ENCODE measurements at places on chromosomes 16 and 17.

DNA sequence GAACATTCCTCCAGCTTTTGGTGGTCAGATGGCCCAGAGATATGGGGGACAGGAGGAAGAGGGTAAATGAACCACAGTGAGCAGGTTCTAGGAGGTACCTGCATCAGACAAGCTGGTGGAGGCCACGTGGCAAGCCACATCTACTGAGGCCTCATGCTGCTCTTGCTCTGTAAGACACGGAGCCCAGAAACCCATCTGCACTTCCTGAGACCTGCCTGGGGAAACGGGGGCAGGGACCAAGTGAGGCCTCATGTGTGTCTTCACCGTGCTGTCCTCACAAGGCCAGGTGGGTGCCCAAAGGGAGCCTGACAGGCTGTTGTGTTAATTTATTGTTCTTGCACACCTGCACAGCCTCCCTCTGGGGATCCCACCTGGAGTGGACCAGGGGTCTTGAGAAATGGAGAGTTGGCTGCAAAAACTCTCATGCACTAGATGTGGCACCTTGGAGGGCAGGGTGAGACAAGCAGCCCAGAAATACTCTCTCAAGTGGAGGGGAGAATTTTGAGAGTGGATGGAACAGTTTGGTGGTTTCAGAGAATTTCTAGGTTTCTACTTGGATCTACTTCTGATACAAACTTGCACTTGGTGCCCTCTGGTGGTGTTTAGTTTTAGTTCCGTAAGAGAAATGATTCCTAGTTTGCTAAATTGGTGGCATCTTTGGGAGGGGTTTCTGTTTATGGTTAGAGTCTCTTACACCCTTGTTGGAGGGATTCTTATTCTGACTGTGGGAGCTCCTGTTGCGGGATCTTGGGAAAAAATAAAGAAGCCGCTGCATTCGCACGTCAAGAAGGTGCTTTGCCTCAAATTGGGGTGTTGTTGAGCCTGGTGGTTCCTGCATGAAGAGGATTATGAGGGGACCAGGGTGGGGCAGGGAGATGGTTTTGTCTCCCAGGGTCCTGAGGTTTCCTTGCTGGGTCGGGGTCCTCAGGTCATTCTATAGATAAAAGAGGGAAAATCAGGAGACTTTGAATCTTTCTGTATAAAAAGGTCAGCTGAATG, 47.5 kb downstream of the SLC6A2 start:
- DNase-seq: peak; percentile 5

- peak; percentile 70 for DNase-seq
Measured at GRCh38 chr17:58329810-58330537, 1.4 kb upstream of the TSPOAP1 start.

- no peak for DNase-seq
Measured at GRCh38 chr16:2366660-2367309, 26.3 kb upstream of the ABCA3 start.

GRCh38 chr17:4574448-4575045, 9.8 kb upstream of the SMTNL2 start:
- DNase-seq: no peak

DNA sequence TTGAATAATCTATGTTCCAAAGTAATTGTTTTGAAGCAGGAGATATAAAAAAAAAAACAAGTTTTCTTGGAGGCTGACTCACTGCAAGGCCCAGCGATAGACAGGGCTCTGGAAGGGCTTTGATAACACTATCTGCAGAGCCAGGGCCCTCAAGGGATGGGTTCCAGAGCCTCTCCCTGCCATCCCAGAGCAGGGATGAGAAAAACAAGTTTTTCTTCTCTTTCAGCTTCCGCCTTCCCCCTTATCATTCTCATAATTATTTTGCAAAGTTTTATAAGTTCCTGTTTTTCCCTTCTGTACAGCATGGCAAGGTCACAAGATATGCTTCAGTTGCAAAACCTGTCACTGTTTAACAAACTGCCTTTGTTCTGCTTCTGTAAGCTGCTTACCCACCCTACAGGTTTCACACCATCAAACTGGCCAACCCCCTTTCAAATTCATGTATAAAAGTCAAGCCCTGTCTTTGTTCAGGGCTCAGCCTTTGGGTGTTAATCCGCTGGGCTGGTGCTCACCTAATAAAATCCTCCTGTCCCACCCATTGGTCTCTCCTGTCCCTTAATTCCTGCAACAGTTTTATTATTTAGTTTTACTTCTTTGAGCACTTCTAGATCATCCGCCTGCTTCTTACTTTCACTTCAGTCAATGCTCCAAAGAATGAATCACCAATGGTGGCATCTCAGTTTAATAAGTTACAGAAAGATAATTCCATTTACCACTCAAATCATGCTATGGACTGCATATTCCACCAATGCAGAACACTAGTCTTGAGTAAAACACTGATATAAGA, 5.6 kb upstream of the THUMPD1 start:
- no peak for DNase-seq

DNA sequence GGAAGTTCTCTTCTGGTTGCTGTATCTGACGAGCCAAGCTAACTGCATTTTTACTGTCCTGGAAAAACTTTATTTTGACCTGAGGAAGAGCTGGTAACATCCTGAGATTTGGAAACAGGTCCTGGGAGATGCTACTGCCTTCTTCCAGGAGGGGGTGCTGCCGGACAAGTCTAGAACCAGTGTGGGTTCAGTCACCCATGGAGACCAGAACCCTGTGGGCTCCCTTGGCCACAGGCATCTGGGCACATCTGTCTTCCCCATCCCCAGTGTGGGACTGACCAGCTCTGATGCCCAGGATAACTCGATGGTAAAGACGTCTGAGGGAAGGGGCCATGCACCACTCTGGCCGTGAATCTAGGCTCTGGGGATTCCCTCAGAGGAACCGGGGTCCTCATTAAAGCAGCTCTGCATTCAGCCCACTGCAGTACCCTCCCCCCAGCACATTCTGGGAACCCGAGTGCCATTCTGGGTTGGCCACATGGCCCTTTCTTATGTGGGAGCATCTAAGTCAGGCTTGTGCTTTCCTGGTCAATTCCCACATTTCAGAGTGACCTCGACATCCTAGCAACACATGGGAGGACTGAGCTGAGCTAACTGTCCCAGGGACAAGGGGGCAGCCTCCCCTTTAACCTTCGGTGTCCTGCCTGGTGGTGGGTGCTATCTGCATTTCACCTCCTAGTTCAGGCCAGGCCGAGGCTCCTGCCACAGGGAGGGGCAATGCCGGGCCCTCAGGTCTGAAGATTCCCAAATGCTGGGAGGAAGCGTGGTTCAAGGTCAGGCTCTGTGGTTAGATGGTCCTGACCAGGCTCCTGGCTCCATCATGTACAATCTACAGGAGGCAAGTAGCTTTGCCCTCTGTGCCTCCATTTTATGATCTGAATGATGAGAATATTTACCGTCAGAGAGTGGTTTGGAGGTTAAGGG, 6.4 kb downstream of the C16orf86 start:
- no peak for DNase-seq

DNA sequence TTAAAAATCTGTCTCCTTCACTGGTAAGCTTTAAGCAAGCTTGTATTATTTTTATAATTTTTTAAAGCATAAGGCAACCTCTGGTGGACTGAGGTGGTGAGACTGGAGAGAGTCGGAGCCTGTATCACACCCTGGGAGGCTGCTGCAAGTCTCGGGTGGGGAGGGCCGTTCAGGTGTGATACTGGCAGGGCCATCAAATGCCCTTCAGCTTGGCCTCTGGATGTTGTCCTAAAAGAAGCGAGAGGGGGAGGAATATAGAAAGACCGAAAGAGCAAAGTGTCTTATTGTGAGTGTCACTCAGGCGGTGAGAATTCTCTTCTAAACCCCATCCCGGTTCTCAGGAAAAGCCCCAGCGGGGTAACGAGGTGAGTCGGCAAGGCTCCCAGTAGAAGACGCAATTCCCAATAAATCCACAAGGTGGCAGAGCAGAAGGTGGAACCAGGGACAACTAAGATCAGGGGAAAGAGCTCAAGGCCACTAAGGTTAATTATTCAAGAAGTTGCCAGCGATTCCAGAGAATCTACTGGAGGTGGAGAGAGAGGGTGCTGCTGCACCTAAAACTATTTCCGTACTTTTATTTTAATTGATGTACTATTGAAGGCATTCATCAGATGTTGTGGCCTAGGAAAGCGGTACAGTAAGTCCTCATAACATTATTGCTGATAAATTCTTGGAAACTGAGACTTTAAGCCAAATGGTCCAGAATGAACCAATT, 14.1 kb downstream of the C17orf67 start:
- peak; percentile 66 for DNase-seq

DNA sequence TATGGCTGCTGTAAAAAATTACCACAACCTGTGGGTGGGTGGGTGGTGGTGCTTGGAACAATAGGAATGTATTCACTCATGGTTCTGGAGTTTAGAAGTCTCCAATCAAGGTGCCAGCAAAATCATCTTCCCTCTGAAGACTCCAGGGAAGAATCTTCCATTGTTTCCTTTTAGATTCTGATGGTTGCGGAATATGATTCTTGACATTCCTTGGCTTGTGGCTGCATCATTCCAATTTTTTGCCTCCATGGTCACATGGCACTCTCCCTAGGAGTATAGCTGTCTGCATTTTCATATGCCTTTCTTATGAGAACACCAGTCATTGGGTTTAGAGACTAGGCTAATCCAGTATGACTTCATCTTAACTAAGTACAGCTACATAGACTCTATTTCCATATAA, 401.0 kb downstream of the HS3ST3B1 start:
- DNase-seq: no peak

DNA sequence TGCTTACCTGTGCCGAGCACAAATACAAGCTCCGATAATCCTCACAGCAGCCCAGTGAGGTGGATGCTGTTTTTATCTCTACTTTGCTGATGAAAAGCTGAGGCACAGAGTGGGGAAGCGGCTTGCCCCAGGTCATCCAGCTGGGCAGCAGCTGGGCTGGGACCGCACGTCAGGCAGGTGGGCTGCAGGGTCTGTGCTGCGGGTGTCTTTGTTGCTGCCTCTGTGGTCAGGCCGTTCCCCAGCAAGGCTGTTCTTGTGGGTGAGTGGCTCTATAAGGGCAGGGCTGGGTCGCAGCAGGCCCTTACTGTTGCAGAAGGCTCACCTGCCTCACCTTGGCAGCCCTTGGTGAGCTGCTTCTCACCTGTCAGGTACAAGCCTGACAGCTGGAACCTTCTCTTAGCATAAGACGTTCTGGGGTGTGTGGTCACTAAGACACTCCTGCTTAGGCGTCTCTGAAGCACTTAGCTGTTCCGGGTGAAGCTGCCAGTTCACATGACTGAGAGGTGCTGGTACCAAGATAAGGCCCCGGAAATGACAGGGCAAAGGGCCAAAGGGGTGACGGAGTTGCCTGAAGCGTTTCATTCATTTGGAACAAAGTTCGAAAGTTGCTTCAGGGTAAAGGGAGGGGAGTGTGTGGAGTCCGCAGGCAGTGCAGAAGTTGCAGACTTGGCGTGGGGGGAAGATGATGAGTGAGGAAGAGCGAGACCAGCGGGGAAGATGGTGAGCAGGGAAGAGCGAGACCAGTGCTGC, 17.4 kb downstream of the IRF8 start:
- no peak for DNase-seq

- no peak for DNase-seq
Measured at GRCh38 chr16:26211542-26211941, 519.8 kb downstream of the HS3ST4 start.

GRCh38 chr17:7215136-7215638, 4.4 kb downstream of the DLG4 start:
- DNase-seq: no peak

GRCh38 chr17:79631640-79632431, 21.0 kb upstream of the RBFOX3 start:
- no peak for DNase-seq

- no peak for DNase-seq
Measured at GRCh38 chr16:49767998-49768397, 87.9 kb downstream of the ZNF423 start.

- DNase-seq: no peak
Measured at GRCh38 chr16:83652943-83653342, 154.8 kb upstream of the HSBP1 start.

DNA sequence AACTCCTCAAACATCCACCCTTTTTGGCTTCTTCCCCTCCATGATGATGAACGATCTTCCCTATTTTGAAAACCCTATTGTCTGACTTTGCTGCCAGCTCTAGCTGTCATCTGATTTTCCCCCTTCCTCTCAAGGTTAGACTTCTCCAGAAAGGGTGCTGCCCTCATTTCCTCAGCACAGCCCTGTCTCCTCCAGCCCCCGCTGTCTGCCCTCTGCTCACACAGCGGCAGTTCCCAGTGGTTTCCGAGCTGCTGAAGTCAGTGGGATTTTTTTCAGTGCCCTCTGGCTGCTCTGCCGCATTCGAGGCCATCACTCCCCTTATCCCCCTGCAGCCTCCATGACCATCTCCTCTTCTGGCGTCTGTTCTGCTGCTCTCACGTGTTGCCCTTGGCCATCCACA, 26.6 kb upstream of the C17orf107 start:
- no peak for DNase-seq

DNA sequence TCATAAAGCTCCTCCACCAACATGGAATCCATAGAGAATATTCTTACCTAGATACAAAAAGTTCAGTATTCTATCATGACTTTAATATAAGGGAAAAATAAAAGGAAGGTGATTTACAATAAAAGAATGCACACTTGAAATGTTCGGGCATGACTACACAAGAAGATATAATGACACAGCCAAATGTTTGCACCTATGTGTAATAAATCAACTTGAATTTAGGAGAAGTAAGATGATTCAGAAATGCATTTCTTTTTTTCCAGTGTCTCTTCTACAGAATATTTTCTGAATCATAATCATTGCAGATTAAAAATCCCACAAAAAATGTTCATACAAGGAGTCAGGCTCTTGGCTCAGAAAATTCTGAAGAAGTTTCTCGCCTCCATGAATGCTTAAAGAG, 404.0 kb upstream of the HSBP1 start:
- no peak for DNase-seq

GRCh38 chr17:63433746-63434591, 12.1 kb downstream of the CYB561 start:
- no peak for DNase-seq

DNA sequence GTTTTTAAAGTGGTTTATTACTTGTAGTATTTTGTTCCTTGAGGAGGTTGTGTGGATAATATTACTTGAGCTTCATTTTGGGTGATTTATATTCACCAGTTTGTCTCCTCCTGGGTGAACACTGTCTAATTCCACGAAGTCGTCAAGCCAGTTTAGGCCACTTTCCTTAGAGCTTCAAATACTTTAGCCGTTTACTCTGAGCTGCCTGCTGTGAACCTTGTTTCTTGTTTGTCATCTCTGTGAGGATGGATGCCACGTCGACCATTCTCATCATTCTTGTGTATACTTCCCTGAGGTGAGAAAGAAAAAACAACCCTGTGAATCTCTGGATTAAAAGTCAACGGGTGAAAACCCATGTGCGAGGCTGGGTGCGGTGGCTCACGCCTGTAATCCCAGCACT, 9.0 kb downstream of the KRT24 start:
- no peak for DNase-seq

- no peak for DNase-seq
Measured at GRCh38 chr16:65154321-65154720, 32.5 kb upstream of the CDH11 start.

GRCh38 chr16:8735574-8735973, 61.2 kb downstream of the ABAT start:
- DNase-seq: no peak

GRCh38 chr16:50297301-50298074, 31.1 kb downstream of the ADCY7 start:
- DNase-seq: no peak
